T-helper 17 cell (primary cell): ENCODE measurements at places on chromosomes 16 and 17.

DNA sequence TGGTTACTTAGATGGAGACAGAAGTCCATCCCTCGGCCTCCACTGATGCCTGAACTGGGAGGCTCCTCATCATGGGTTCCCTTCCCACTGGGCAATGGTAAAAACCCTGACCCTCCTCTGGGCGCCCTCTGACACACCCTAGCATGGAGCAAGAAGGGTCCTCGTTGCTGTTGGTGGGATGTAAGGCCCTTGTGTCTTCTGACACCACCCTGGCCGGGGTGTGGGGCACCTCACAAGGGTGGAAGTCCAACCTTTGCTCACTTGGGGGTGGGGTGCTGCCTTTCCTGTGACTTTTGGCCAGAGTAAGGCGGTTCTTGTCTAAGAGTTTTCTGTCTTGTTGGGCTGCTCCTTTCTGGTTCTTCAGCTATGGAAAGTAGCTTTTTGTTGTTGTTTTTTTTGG lies 28.7 kb downstream of the MPRIP start:
- no peak for DNase-seq

GRCh38 chr16:52456368-52456767 lies 90.6 kb downstream of the TOX3 start:
- DNase-seq = no peak

DNA sequence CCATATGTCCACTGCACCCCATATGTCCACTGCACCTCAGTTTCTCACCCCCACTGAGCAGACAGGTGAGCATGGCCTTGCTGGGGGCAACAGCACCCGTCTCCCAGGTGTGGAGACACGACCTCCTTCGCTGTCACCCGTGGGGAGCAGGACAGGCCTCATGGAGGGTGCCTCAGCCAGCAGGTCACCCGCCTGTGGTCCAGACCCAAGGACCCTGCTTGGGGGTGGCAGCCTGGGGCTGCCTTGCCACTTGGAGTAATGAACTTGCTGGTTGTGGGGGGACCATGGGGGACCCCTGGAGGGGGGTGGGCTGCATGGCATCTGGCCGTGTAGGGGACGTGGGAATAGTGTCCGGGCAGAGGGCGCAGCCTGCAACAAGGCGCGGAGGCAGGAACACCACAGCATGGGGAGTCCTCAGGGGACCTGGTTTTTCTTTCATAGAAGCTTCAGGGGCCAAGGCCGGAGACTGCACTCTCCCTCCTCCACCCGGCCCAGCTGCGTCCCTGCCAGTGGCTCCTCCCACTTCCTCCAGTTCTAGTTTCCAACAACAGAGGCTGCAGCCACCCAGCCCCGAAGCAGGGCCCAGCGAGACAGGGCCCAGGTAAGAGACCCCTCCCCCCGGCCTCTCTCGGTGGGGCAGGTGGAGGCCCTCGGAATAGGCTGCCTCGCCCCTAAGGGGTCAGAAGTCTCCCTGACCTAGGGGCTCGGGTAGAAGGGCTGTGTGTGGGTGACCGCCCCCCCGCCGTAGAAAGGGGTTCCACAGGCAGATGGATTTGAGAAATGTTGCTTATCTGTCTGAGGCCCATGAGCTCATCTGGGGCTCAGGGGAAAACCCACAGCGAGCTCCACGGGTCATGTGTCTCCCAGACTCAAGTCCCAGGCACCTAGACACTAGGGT lies at the start of gene NHLRC4:
TSS of gene NHLRC4 (plus strand) at position 531 of the 898 bp plus-strand sequence. CDS start 1,043 bp downstream, outside the sequence.
- peak; percentile 25 for DNase-seq

DNA sequence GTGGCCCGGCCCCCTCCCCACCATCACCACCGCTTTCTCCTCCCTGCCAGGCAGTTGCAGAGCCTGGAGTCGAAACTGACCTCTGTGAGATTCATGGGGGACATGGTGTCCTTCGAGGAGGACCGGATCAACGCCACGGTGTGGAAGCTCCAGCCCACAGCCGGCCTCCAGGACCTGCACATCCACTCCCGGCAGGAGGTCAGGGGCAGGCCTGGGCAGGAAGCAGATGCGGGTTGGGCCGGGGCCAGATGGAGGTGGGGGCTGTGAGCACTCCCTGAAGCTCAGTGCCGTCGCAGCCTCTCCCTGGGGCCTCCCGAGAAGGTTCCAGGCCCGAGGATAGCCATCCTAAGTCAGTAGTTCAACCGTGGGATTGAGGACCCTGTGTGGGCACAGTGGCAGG lies 14.2 kb upstream of the ADGRG3 start:
- DNase-seq = no peak

GRCh38 chr17:32822996-32823395 lies 53.9 kb downstream of the MYO1D start:
- no peak for DNase-seq

- peak; percentile 36 for DNase-seq
These were observed 65.8 kb downstream of the KPNA2 start for GRCh38 chr17:68101075-68101986.

DNA sequence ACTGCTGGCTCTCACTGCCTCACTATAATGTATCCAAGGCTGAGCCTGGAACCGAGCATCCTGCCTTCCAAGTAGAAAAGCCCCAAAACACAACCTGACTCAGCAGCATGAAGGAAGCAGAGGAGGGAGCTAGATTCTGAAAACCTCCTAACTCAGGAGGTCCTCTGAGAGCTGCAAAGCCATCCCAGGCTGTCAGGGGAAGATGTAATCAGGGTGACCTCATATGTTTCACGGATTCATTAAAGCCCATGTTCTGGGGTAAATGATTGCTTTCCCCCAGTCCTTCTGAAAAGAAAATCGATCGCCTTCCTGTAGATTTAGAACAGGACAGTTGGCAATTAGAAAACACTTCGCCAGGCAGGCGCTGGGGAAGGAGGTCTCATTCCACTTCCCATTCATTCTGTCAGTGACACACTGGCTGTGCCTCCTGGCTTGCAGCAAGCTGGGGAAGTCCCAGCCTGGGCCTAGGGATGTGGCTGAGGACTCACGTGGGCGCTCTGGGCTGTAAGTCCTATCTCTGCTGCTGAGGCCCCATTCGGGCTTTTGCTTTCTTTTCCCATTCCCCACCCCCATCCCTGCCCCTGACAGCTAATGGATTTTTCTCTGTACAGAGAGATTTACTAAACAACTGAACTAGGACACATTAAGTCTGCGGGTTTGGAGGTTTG lies 75.7 kb upstream of the TMEM132E start:
- no peak for DNase-seq

DNA sequence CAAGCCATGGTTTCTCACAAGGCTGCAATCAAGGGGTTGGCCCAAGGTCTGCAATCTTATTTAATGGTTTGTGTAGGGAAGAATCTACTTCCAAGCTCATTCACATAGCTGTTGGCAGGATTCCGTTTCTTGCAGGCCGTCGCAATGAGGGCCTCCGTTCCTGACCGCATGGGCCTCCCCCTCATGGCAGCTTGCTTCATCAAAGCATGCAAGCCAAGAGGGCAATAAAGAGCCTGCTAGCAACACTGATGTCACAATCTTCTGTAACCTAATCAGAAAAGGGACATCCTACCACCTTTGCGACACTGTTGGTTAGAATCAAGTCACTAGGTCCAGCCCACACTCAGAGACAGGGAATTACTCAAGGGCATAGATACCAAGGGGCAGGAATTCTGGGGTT lies 95.5 kb downstream of the CCT6B start:
- DNase-seq = no peak

GRCh38 chr17:35210741-35211140 lies 16.5 kb upstream of the SLC35G3 start:
- DNase-seq = no peak

GRCh38 chr17:16398270-16399267 lies 16.8 kb upstream of the TRPV2 start:
- no peak for DNase-seq

DNA sequence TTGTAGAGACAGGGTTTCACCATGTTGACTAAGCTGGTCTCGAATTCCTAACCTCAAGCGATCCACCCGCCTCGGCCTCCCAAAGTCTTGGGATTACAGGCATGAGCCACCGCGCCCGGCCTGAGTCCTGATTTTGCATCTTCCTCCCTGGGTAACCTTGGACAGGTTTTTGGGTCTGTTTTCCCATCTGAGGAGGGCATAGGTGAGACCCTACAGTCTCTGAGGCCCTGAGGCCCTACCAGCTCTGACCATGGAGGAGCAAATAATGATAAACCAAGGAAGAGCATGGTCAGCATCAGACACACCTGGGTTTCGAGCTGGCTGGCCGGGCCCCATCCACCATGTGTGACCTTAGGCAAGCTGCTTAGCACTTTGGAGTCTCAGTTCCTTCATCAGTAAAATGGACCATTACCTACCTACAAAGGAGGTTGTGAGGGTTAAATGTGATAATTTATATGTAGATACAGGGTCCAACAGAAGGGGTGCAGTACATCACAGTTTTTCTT lies 1.2 kb upstream of the NCBP3 start:
- no peak for DNase-seq

GRCh38 chr17:80528536-80528935 lies 16.1 kb upstream of the RPTOR start:
- no peak for DNase-seq

GRCh38 chr16:27471661-27472060 lies 69.7 kb downstream of the IL21R start:
- DNase-seq = no peak

DNA sequence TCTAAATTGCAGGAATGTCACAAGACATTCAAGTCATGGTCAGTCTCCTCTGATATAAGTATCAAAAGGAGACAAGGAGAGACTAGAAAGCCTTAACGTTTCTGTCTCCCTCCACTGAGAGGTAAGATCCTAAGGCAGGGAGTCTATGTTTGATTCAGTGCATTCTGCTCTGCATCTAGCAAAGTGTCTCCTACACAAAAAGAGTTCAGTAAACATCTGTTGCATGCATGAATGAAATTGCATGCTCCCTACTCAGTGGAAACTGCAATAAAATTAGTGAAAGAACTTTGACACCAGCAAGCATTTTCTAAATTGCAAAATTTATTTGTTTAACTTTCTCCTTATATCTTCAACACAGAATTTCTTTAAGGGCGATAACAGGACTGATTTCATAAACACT lies 111.1 kb downstream of the ADAMTS18 start:
- DNase-seq = no peak

GRCh38 chr17:61444075-61444474 lies 8.1 kb upstream of the TBX4 start:
- no peak for DNase-seq

DNA sequence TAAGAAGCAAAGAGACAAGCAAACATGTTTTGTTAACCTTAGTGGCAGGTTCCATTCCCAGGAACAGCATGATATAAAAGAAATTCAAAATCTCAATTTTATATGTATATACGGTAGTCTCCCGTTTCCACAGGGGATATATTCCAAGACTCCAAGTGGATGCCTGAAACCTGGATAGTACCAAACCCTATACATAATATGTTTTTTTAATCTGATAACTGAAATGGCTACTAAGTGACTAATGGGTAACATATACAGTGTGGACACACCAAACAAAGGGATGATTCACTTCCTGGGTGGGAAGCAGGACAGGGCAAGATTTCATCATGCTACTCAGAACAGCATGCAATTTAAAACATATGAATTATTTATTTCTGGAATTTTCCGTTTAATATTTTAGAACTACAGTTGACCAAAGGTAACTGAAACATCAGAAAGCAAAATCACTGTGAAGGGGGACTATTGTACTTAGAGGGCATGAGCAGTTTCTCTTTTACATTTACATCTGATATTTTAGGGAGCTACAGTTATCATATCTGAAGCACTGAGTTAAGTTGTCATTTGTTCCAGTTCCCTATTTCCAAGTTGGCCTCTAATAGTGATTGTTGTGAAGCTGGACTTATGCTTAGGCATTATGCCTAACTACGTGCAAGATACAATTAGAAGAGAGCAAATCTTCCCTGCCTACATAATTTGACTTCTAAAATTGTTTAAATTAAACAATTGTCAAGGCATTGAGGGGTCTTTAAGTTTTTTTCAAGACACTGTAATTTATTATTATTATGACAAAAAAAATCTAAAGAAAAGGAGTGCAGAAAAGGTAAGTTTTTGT lies 34.1 kb upstream of the ABCA6 start:
- no peak for DNase-seq

DNA sequence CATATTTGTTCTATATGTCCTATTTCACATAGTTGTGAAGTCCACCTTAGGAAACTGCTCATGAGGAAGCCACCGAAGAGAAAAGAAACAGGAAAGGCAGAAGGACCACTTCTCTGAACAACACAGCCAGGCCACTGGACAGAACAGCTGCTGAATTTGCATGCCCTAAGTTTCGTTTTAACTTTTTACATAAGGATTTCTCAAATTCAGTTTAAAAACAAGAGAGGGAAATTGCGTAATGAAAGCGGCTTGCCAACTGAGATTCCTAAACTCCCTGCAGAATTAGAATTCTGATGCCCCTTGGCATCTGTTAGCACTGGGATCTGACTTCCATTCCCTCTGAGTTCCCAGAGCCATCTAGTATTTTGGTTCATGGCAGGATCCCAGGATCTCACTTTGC lies 5.0 kb upstream of the CCL8 start:
- DNase-seq = no peak

GRCh38 chr17:59502800-59503199 lies 62.6 kb upstream of the DHX40 start:
- DNase-seq = no peak
